ENCODE measurements at places on chromosomes 7 and 10.

DNA sequence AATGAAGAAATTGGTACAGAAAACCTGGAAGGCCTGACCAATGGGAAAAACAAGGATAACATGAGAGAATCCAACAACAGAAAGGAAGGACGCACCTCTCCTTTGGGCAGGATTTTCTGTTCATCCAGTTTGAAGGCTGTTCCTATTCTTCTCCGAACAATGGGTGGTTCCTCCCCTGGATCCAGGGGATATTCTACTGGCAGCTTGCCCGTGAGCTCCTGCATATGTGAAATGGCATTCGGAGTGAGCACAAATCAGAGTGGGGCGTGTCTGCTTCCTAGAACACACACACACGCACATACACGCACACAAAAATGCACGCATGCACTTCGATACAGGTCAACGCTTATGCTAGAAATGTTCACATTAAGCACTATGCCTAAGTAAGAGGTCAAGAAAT lies 83.5 kb downstream of the PRPF18 start:
- no peak for DNase-seq

DNA sequence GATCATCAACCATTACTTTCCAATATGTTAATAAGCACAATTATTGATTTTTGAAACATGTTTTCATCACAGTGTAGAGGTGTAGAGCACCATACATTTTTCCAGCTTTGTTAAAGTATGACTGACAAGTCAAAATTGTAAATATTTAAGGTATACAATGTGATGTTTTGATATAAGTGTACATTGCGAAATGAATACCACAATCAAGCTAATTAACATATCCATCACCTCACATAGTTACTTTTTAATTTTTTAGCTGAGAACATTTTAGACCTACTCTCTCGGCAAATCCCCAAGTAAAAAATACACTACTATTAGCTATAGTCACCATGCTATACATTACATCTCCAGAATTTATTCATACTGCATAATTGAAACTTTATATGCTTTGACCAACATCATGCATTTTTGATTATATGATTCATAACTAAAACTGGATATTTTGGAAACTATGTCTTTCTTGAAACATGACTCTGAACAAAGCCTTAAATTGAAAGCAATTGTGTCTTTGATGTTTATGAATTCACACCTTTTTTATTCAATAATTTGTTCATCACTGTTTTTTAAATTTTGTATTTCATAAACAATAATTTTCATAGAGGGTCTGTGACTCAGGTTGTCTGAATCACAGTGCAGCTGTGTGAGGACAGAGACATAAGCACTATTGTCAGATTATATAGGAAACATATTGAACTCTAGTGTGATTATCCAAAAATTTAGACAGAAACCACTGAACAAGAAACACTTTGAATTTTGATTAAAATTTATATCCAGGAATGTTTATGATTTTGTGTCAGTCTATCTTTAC lies 486.1 kb downstream of the SEMA3D start:
- DNase-seq: no peak

- DNase-seq: no peak
These were observed 38.3 kb downstream of the CFAP58 start for GRCh38 chr10:104391969-104392296.

- no peak for DNase-seq
These were observed 28.7 kb downstream of the WIPI2 start for GRCh38 chr7:5218564-5219360.

- no peak for DNase-seq
These were observed 12.9 kb upstream of the INPP5A start for GRCh38 chr10:132524443-132525285.
